NCI-H226 (cell line): ENCODE measurements at places on chromosomes 16 and 17.

GRCh38 chr16:2816751-2817339, at the start of gene PRSS21:
PRSS21 (plus strand) TSS chr16:2817237; CDS start chr16:2817269, 32 bp downstream.
- DNase-seq, result no peak

- peak; percentile 72 for DNase-seq
Measured at GRCh38 chr17:50056217-50056960, 479 bp downstream of the ITGA3 start.

DNA sequence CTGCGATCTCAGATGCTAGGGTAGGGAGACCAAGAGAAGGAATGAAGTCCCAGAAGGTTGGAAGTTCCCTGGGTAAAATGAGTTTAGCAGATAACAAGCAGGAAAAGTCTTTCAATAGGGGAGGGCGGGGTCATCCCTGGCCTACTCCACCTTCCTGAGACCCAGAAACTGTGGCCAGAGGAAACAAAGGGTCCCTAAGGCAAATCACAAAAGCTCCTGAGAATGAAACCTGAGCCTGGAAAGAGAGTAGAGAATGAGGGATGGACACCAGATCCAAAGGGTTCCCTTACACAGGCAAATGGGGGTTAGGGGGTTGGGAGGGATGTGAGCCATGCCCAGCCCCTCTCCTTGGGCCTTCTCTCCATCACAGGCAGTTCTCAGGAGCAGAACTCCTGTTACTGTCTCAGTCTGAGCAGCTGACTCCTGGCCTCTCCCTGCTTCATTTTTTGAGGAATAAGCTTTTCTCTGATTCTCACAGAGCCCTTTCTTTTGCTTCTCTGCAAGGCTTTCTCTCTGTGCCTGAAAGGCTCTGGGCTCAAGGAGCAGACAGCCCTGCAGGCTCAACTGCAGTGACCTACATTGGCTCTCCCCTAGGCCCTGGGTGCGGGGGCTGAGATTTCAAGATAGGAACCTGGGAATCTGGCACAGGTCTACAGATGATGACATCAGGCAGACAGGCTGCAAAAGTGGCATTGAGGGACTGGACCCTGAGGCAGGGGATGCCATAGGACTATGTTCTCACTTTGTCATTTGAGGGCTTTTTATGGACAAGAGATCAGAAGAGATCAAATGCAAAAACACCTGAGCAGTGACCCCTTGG, 9.8 kb upstream of the NR1D1 start:
- no peak for DNase-seq

GRCh38 chr16:66395806-66396555, 29.5 kb downstream of the CDH5 start:
- DNase-seq, result no peak

DNA sequence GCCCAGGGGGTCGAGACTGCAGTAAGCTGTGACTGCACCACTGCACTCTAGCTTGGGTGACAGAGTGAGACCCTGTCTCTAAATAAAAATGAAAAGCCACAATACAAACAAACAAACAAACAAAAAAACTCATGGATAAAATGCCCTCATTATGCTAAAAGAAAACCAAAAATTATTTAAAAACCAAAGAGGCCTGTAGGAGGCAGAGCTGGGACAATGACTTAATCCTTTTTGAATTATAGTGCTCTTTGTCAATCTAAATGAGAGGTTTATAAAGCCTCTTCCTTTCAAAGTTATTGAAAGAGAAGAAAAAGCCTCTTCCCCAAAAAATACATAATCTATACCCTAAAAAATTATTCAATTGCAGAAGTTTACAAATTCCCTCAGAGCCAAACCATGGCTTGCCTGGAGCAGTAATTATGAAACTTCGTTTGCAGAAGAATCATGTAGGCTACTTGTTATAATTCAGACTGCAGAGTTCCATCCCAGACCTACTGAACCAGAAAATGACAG, 18.5 kb downstream of the CRLF3 start:
- no peak for DNase-seq
